Neuronal stem cell (in vitro differentiated cells): ENCODE measurements at places on chromosomes 12 and 14.

DNA sequence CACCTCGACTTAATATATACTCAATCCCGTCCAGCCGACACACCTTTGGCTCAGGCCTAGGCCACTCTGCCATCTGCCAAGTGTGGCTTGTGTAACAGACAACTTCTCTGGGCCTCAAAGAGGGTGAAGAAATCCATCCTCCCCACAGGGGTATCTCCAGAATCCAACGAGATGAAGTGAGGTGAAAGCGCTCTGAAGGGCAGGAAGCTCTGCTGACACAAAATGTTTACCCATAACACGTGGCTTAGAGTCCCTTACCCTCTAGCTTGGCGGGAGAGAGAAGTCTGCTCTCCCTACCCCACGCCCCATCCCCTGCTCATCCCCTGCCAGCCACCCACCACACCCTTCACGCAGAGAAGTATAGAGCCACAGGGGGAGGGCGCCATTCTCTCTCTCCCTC lies 13.0 kb downstream of the ZBTB39 start:
- no peaks in the 10 kb centered on the region for H3K4me1 ChIP-seq
- H3K4me3 ChIP-seq = no peak overlapping the region
- no peak overlapping the region for H3K27ac ChIP-seq
- no peak for DNase-seq
- peaks cover 32% of the 10 kb centered on the region for H3K36me3 ChIP-seq

DNA sequence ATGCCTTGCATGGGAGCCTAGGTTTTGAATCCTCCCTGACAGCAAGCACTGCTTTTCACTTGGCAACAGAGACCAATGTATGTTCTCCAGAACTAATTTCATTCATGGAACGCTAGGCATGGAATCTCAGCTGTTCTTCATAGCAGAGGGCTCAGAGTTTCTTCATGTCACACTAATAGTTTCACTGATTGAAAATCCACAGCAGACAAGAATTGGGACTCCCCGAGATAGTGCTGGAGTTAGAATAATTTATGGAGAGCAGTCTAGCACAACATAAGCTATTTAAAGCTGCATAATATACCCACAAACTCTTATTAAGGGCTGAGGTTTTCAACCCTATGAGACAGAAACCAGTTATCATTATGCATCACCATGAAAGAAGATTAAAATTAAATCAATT lies 342.5 kb downstream of the TMEM132D start:
- no peak overlapping the region for H3K4me3 ChIP-seq
- H3K27ac ChIP-seq = no peak overlapping the region
- no peaks in the 10 kb centered on the region for H3K4me1 ChIP-seq

DNA sequence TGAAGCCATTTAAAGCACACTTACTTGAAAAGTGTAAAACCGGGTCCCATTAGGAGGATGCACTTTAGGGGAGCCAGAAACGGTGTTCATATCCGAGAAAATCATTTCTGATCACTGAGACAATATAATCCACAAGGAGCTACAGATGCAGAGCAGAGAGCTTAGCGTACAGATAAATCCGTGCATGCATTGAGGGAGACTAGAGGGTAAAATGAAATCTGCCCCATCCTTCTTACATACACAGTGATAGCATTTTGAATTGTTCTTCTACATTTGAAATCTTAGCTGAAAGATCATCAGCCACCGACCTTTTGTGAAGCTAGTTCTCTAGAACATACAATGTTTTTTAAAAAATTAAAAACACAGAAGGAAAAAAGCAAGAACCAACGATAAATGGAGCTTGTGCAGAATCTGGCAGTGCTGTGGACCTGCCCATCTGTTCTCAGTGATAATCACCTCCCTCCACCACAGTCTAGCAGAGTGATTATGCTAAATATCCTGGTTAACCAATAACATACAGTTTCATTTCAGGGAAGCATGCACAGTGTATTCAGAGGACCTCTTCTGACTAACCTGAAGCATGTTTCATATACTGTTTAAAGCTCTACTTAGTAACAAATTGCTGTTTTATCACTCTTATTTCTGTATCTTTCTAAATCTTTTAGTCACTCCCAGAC lies 161.1 kb downstream of the PPFIA2 start:
- DNase-seq = no peak
- H3K4me3 ChIP-seq = no peak overlapping the region
- no peak overlapping the region for H3K27ac ChIP-seq
- H3K36me3 ChIP-seq = no peaks in the 10 kb centered on the region

- H3K27me3 ChIP-seq = no peaks in the 10 kb centered on the region
- H3K27ac ChIP-seq = peak overlapping the region; percentile 16
- H3K4me3 ChIP-seq = no peak overlapping the region
These were observed 9.6 kb downstream of the METTL3 start for GRCh38 chr14:21501568-21501967.

DNA sequence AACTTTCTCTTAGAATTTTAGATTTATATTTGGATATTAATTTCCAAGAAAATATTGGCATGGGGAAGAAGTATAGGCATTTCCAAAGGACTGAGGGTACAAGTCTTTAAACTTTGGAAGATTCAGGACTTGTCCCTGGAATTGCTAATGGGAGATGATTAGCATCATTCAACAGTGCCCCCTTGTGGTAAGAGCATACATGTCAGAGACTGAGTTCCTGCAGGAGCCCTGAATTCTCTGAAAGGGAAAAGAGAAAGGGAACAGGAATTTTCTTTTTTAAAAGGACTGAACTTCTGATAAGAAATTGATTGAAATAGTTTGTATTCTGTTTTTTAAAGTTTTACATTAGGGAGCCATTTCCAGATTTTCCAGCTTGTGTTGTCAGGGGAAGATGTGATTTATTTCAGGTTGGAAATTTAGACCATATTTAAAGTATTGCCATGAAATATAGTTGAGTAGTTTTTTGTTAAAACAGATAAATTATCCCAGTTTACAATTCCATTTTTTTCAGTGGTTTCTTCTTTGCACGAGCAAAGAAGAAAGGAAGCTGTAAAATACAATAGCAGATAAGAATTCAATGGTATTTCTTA lies 44.0 kb upstream of the REP15 start:
- no peak overlapping the region for H3K4me3 ChIP-seq
- H3K27ac ChIP-seq = no peak overlapping the region
- no peaks in the 10 kb centered on the region for H3K4me1 ChIP-seq
- H3K27me3 ChIP-seq = no peaks in the 10 kb centered on the region

GRCh38 chr14:68922201-68922621 lies 56.9 kb downstream of the ACTN1 start:
- DNase-seq = no peak
- peaks cover 2% of the 10 kb centered on the region for H3K4me1 ChIP-seq
- peaks cover 63% of the 10 kb centered on the region for H3K36me3 ChIP-seq

DNA sequence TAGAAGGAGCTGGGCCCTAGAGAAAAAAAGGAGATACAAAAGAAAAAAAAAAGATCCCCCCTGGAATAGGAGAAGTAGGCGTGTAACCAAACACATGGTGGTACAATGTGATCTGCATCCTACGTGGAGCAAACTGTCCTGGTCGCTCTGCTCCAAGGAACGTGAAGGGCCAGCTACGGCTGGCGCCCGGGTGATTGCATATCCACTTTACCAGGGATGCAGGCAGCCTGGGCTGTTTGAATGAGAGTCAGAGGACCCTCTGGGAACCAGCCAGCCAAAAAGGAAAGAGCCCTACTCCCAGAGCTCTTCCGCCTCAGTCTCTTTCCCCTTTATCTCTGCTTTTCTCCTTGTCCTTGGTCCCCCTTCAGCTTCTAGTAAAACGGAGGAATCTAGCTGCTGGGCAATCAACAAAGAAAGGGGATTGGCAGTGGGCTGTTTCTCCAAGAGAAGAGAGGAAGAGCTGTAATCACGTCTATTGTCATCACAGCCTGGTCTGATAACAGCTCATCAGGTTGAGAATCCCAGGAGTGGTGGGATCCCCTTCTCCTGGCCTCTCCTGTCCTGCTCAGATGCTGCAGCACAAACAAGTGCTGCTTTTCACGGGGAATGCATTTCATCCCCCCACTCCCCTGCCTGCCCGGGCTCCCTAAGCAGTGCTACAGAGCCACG lies 156.0 kb downstream of the ADCK1 start:
- DNase-seq = no peak
- H3K4me3 ChIP-seq = no peak overlapping the region
- no peaks in the 10 kb centered on the region for H3K36me3 ChIP-seq
- H3K4me1 ChIP-seq = no peaks in the 10 kb centered on the region
- no peaks in the 10 kb centered on the region for H3K27me3 ChIP-seq
- no peak overlapping the region for H3K27ac ChIP-seq

DNA sequence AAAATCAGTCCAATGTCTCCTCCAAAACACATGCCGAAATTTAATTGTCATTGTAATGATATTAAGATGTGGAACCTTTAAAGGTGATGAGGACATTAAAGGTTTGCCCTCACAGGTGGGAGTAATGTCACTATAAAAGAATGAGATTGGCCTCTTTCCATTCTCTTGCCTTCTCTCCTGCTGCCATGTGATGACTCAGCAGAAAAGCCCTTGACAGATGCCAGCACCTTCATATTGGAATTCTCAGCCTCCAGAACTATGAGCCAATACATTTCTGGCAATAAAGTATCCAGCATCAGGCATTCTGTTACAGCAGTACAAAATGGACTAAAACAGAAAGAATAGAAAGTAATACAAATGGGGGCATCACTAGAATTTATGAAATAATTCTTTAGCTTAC lies 609.7 kb downstream of the SLC16A7 start:
- H3K27me3 ChIP-seq = no peaks in the 10 kb centered on the region
- DNase-seq = no peak
- H3K4me1 ChIP-seq = no peaks in the 10 kb centered on the region
- H3K27ac ChIP-seq = no peak overlapping the region
- H3K36me3 ChIP-seq = no peaks in the 10 kb centered on the region

DNA sequence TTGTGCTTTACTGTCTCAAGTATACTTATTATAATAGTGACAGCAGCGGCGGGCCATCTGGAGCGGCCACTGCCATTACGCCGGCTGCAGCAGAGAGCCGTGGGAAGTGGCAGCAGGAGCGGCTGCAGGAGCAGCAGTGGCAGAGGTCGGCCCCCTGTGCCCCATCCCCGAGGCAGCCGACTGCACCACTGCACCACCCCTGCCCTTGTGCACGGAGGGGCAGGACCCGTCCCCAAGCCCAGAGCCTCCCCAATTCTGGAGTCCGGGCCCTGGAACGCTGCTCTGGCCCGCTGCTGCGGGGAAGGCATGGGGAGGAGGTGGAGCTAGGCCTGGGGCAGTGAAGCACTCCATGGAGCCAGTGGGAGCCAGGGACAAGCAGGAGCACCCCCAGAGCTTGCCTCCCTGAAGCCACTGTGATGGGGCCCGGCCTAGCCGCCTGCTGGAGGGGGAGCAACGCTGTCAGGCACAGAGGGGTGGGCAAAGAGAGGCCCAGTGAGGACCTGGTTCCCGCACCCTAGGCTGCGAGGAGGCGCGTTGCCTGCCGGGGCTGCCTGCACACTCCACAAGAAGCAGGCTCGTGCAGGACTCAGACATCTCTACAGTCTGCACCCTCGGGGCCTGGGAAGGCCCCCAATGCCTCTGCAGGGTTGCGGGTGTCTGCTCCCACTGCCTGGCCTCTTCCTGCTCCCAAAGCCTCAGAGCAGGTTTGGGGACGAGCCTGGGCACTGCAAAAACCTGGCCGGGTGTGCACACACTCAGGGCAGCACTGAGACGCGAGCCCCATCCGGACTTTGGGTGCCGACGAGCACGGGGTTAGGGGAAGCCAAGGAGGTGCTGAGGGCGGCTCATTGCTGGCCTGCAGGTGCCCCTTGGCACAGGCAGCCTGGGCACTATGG lies 74.2 kb upstream of the RASSF8 start:
- H3K4me1 ChIP-seq = peaks cover 7% of the 10 kb centered on the region
- H3K36me3 ChIP-seq = no peaks in the 10 kb centered on the region
- no peaks in the 10 kb centered on the region for H3K27me3 ChIP-seq

- no peaks in the 10 kb centered on the region for H3K36me3 ChIP-seq
- H3K4me1 ChIP-seq = no peaks in the 10 kb centered on the region
- no peaks in the 10 kb centered on the region for H3K27me3 ChIP-seq
- no peak overlapping the region for H3K27ac ChIP-seq
- no peak overlapping the region for H3K4me3 ChIP-seq
These were observed 52.7 kb downstream of the ESRRB start for GRCh38 chr14:76428611-76429010.

- no peak overlapping the region for H3K4me3 ChIP-seq
- no peaks in the 10 kb centered on the region for H3K4me1 ChIP-seq
- no peaks in the 10 kb centered on the region for H3K36me3 ChIP-seq
- H3K27me3 ChIP-seq = no peaks in the 10 kb centered on the region
- DNase-seq = peak; percentile 24
These were observed 94.6 kb upstream of the MUCL1 start for GRCh38 chr12:54759751-54760150.

GRCh38 chr12:85949253-85949652 lies 75.2 kb downstream of the NTS start:
- H3K4me3 ChIP-seq = no peak overlapping the region
- H3K27me3 ChIP-seq = no peaks in the 10 kb centered on the region
- no peak overlapping the region for H3K27ac ChIP-seq
- DNase-seq = no peak

- no peak for DNase-seq
- no peaks in the 10 kb centered on the region for H3K4me1 ChIP-seq
- H3K4me3 ChIP-seq = no peak overlapping the region
- peaks cover 13% of the 10 kb centered on the region for H3K36me3 ChIP-seq
- no peak overlapping the region for H3K27ac ChIP-seq
These were observed 87.4 kb downstream of the ATF7IP start for GRCh38 chr12:14452865-14453264.

DNA sequence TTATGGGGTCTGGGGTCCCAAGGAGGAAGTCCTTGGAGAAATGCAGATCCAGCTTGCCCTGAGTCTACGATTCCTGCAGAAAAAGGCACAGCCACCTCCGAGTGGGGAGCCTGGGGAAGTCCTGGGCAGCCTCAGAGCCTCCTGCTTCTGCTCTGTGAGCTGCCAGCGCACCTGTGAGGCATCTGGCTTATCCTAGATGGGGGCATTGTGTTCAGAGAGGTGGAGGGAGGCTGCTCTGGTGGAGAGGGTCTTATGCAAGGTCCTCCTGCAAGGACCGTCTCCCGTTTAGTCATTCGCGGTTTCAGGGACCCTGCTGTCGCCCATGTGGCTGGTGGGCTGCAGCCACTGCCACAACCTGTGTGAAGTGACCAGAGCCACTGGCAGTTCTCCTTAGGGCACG lies 53.0 kb upstream of the PRMT8 start:
- no peak overlapping the region for H3K4me3 ChIP-seq
- peaks cover 2% of the 10 kb centered on the region for H3K4me1 ChIP-seq
- DNase-seq = no peak
- H3K27me3 ChIP-seq = no peaks in the 10 kb centered on the region

- no peak overlapping the region for H3K4me3 ChIP-seq
- peaks cover 9% of the 10 kb centered on the region for H3K4me1 ChIP-seq
- DNase-seq = no peak
- H3K36me3 ChIP-seq = no peaks in the 10 kb centered on the region
These were observed 1.7 kb downstream of the ERBB3 start for GRCh38 chr12:56081393-56082347.
